KG1 (cell line): ENCODE measurements at places on chromosomes 3 and 15.

DNA sequence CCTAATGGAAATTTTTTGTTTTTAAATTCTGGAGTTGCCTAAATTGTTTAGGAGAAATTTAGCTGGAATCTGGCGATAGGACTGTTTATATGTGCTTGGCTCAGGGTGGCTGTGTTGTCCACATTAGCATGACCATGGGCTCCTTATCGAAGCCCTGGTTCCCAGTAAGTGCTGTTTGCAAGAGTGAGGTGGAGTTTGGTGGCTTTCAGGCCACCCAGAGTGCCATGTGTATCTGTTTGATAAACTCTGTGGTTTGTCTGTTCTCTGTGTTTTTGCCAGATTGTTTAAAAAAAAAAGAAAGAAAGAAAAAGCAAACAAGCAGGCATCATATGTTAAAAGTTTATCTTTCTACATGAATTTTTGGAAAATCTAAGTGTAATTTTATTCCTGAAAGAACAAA is 51.5 kb downstream of the PLCL2 start:
- DNase-seq = no peak

- no peak for DNase-seq
Measured at GRCh38 chr3:10823516-10823818, 7.4 kb downstream of the SLC6A11 start.

DNA sequence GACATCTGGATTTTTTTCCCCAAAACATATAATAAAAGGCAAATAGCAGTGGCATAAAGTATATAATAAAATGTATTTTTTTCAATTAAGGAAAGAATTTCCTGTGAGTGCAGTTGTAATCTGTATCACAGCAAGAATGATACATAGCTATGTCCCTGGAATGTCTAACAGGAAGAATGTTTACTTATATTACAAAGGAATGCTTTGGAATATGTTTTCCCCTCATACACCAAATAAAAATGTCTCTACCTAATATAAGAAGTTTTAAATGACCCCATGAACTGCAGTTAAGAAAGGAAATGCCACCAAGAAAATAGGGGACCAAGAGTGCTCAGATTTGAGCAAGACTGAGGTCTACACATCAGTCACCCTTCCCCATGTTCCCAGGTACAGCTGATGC is 38.0 kb upstream of the ATP11B start:
- no peak for DNase-seq

DNA sequence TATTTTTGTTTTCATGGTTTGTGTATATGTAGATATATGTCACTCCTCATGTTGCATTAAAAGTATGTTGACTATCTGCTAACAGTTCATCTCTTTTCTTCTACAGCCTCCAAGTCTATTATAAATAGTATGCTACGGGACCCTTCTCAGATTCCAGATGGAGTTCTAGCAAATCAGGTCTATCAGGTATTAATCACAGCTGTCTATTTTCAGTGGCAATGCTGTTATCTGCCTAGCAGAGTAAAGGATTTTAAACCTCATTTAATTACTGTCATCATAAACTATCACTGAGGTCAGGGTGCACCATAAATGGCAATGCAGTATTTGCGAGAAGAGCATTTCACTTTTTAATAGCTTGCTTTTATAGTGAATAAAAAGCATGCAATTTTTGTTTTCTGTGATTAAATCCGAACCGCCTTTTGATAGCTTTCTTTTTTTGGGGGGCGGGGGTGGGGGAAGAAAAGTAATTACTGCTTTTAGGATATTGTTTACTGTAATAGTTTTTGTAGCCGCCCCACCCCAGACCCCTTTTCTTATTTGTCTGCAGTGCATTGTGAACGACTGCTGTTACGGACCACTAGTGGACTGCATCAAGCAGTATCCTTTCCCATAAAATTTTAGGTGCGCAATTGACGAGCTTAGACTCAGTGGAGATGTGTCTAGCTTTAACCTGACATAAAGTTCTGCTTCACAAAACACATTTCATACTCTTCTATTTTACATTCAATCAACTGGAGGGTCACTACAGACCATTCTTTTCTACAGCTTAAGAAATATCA is 112.3 kb downstream of the CDIN1 start:
- no peak for DNase-seq

DNA sequence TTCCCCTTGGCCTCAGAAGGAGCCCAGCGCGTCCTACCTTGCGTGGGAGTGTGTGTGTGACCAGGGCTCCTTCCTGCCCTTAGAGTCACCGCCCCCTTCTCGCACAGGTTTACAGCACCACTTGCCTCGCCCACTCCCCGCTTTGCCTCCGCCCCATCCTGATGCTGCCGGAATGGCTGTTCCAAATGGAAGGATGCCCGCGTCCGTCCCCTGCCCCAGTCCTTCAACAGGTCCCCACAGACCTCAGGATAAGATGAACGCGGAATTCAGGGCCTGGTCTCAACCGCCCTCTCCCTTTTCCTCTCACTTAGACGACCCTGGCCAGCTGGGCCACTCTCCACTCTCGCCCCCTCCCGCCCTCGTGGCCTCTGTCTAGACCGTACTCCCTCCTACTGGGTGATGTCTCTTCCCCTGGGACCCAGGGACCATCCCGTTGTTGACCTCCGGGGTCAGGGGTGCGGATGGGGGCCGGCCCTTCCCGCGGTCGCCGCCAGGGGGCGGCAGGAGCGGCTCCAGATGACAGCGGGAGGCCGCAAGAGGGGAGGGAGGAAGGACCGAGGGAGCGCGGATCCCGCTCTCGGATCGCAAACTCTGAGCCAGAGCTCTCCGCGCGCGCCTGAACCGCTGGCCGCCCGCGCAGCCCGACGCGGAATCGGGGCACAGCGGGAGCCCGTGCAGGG is at the start of gene THSD4:
TSS of gene THSD4 (plus strand) at position 585 of the 680 bp plus-strand sequence.
- peak; percentile 24 for DNase-seq
